ENCODE measurements at places on chromosomes 5 and 9.

DNA sequence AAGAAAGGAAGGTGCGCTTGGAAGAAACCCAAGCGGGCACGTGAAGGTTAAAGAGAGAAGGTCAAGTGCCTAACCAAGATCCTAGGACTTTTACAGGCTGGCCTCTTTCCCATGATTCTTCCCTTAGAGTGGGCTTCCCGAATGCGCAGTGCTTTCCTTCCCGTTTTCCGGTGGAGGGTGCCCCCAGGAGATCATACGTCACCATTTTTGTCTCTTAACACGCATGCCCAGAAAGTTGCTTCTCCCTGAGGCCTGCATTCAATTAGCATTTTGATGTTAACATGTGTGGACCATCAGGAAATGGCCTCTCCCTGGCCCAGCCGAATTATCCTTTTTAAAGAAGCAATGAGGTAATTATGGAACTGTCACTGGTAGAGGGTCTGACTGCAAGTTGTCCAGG is 1.9 kb upstream of the RUSC2 start:
- DNase-seq, result peak; percentile 80

GRCh38 chr9:85276741-85277140 is 465.0 kb downstream of the AGTPBP1 start:
- no peak for DNase-seq

DNA sequence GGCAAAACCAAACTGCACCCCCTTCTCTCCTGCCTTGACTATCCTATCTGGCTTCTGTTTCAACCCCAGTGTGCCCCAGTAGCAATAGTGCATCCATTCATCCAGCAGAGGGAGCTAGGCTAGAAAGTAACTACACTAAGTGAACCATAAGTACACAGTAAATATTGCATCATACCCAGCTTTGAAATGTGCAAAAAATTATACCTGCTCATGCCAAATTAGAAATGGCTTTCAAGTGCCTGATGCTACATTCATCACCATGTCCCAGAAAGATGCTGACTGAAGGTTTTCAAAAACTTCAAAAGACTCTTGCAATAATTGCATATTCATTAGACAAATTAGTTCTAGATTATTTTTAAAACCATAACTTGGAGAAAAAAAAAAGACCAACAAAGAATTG is 153.5 kb downstream of the PRELID2 start:
- DNase-seq, result peak; percentile 69

- DNase-seq, result no peak
Measured at GRCh38 chr5:73851471-73852181, 225.6 kb downstream of the ARHGEF28 start.

GRCh38 chr9:13274886-13275641 is 4.4 kb downstream of the MPDZ start:
- peak; percentile 66 for DNase-seq

GRCh38 chr5:112576298-112576925 is 157.3 kb upstream of the EPB41L4A start:
- no peak for DNase-seq

- peak; percentile 47 for DNase-seq
Measured at GRCh38 chr5:83802686-83803085, 82.0 kb upstream of the HAPLN1 start.

- peak; percentile 26 for DNase-seq
Measured at GRCh38 chr9:100170556-100170955, 71.5 kb downstream of the INVS start.

- DNase-seq, result peak; percentile 95
Measured at GRCh38 chr9:98860871-98861293, 53.4 kb downstream of the GALNT12 start.

DNA sequence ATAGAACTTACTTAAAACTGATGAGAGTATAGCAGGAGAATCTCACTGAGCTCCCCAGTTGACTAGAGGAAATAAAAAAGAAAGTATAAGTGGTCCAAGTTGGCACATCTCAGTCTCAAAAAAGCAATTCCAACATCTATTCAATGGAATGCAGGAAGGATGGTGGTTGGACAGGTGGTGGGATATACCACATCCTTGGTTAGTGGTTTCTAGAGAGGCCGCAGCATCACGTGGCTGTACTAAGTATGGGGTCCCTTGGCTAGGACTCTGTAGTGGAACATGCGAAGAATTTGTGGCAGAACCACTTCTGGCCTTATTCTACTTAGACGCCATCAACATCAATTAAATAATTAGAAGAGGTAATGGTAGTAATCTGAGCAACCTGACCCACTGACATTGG is 232.4 kb downstream of the SAXO1 start:
- DNase-seq, result no peak

GRCh38 chr5:68395302-68395701 is 179.7 kb downstream of the PIK3R1 start:
- no peak for DNase-seq

GRCh38 chr9:29806937-29807618 is 2233.8 kb upstream of the C9orf72 start:
- DNase-seq, result peak; percentile 31

GRCh38 chr9:105245029-105245890 is 809 bp downstream of the SLC44A1 start:
- DNase-seq, result peak; percentile 11

GRCh38 chr9:72207278-72207677 is 58.0 kb downstream of the GDA start:
- DNase-seq, result no peak

- no peak for DNase-seq
Measured at GRCh38 chr9:93509084-93509483, 55.7 kb upstream of the FAM120AOS start.

DNA sequence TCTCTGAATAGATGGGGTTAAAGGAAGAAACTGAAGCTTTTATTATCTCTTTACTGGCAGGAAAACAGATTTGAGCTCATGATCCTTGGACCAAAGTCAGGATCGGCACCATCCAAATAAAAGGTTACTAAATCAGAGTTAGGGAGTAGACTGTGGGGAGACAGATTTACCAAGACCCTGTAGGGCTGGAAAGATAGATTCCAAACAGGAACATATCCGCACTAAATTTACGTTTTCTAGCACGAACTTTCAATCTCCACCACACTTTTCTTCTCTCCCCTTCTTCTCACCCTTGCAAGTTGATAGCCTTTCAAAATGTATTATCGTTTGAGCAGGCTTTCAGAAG is 120.0 kb upstream of the HMHB1 start:
- DNase-seq, result no peak

GRCh38 chr9:4566806-4567205 is 76.5 kb downstream of the SLC1A1 start:
- no peak for DNase-seq

GRCh38 chr5:35685161-35685560 is 67.5 kb downstream of the SPEF2 start:
- no peak for DNase-seq

DNA sequence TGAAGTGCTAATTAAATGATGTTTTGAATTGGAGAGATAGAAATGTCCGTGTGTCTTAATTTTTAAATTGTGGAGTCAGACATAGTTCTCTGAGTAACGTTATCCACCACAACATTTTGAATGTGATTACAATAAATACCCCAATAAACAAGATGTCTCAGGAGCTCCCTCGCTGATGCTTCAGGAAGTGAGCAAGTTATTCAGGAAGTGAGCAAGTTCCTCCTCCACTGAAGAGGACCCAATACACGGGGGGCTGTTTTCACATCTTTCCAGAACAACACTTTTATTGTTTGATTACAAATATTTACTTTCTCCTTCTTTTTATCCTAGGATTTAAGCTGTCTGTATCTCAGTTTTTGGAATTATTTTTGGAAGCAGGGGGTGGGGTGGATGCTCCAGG is 363.8 kb downstream of the LRRC70 start:
- no peak for DNase-seq

DNA sequence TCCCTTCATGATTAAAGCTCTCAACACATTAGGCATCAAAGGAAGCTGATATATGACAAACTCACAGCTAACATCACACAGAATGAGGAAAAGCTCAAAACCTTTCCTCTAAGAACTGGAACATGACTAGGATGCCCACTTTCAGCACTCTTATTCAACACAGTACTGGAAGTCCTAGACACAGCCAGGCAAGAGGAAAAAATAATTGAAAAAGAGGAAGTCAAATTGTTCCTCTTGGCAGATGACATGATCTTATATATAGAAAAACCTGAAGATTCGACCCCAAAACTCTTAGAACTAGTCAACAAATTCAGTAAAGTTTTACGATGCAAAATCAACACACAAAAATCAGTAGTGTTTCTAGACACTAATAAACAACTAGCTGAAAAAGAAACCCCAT is 144.3 kb upstream of the NREP start:
- no peak for DNase-seq

DNA sequence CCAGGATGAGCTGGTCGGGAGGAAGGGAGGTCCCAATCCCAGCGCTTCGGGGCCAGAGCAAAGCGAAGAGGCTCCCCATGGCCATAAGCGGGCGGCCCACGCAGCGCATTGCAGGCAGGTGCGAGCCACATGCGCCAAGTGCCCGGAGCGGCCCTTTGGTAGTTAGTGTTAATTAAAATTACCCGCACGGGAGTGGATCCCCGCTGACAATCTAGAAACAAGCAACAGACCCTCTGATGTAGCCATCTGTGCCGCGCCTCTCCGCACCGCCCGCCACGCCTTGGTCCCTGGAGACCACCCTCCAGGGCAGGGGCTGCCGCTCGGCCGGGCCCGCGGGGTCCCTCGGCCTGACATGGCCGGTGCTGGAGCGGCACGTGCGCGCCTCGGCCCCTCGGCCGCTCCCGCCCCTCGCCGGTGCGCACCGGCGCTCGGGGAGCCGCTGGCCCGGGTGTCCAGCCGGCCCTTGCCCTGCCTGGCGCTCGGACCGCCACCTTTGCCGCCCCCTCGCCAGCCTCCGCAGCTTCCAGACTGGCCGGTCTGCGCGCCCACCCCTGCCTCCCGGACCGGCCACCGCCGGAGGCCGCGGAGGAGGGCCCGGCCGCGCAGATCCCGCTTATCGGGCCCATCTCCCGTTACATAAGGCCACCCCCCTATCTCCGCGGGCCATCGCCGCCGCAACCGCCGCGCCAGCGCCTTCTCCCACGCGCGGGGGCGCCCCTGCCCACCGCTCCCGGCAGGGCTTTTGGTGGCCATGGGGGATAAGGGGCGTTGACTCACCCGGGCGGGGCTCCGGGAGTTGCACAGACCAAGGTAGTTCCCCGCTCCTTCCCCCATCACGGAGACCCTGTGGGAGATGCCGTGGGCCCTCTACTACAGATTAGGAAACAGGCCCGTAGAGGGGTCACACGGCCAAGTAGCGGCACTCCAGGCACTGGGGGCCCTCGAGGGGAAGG is 1.9 kb upstream of the IL13 start:
- DNase-seq, result peak; percentile 44

DNA sequence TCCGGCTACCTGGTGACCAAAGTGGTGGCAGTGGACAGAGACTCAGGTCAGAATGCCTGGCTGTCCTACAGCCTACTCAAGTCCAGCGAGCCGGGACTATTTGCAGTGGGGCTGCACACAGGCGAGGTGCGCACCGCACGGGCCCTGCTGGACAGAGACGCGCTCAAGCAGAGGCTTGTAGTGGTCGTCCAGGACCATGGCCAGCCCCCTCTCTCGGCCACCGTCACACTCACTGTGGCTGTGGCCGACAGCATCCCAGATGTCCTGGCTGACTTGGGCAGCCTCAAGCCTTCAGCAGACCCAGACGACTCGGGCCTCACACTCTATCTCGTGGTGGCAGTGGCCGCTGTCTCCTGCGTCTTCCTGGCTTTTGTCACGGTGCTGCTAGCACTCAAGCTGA is 2.1 kb downstream of the PCDHGA4 start:
- no peak for DNase-seq

DNA sequence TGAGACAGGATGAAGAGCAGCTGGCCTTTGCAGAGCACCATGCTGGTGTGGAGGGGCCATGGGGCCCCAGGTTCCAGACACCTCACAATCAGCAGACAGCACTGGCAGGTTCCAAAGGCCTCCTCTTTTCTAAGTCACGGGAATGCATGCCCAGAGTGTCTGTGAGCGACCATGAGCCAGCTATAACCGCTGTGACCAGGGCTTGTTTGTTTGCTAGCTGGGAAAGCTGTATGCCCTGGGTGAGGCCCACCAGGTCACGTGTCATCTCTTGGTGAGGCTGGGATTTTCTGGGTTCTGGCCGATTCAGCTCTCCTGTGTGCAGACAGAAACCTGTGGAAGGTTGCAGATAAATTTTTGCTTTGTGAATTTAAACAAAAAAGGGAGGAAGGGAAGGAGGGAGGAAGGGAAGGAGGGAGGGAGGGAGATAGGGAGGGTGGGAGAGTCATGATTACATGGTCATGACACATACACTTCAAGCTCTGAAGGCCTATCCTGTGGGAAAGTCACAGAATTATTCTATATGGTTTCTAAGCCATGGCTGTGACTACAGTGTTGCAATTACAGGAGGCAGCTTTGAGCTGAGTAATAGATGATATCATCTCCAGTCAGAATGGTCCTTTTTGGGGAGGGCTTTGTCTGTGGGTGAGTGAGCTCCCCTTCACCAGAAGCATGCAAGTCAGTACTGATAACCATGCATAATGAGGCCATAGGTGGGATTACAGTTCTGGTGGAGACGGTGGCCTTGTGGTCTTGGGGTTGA is 37.2 kb downstream of the PAPPA start:
- peak; percentile 90 for DNase-seq

- no peak for DNase-seq
Measured at GRCh38 chr5:179357031-179357430, 11.8 kb upstream of the ADAMTS2 start.

DNA sequence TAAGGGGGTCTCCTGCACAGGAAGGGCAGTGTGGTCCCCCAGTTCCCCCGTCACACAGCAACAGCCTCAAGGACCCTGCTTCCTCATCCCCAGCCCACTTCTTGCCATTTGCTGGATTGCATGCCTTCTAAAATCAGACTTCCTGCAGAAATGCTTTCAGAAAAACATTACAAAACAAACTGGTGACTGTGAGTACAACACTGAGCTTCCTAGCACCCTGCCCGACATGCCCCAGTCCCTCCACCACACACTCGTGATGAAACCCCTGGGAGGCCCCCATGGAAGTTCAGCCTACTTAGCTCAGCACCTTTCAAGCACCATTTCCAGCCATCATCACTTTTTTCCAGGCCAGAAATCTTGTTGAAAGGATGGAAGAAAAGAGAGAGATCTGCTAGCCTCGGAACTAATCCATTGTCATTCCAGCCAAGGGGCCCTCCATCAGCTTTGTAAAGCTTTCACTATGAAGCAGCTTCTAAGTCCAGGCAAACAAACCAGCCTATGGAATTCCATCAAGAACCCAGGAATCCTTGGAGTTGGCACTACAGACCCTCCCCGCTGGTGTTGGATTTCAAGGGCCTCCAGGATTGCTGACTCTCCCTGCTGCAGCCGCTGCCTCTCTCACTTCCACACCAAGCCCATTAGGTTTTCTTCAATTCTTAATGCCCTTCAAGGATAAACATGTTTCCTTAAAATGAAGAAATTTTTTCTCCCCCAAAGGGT is 114.6 kb downstream of the C5orf15 start:
- DNase-seq, result no peak

- no peak for DNase-seq
Measured at GRCh38 chr5:139068494-139069151, 129.5 kb downstream of the SIL1 start.
